Pancreas (tissue), 10 donors: ENCODE measurements at places on chromosomes 5 and 9. TPM values are rescaled to one million over a fixed set of nuclear protein-coding genes. Genes with fewer than 3 reads are reported as not detected.
A peak's percentile ranks its signal among the peaks of the same experiment; 100 is the strongest.

- no peak overlapping the region for H3K4me3 ChIP-seq
- DNase-seq = no peak
Observed at GRCh38 chr5:142082182-142082781, 26.3 kb upstream of the NDFIP1 start.

DNA sequence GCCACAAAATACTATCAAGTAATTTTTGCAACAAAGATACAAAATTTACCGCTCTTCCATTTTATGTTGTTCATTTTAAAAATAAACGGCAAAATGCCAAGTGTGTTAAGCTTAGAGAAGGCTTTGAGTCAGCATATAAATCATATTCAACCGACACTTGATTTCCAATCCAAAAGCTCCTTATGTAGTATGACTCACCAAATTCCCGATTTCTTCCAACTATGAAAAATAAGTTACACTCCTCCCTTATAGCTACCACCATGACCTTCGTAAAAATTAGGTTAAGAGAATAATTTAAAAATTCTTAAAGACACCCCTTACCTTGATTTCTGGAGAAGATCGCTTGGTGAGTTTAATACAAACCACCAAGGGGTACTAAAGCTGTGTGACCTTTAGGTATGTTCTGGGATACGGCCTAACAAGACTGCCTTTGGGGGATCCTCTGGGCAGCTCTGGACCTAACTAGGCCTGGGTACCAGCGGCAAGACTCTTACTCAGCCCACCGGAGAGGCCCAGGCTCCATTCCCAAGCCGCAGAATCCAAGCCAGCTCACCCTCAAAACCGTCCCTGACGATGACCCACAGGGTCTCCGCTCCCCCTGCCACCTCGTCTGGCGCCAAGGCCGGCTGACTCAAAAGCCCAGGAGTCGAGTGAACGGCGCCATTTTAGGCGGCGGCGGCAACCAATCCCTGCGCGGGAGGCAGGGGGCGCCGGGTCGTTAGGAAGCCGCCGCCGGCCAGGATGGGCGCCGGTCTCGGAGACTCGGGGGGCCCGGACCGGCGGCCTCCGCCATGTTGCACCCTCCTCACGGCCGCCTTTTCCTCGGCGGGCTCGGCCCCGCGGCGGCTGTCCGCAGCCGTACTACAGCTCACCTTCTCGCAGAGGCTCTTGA is 739 bp downstream of the PPP2CA start:
- H3K36me3 ChIP-seq = no peaks in the 10 kb centered on the region
- H3K4me3 ChIP-seq = peak overlapping the region; percentile 100
- H3K4me1 ChIP-seq = peaks cover 38% of the 10 kb centered on the region
- peak; percentile 84 for DNase-seq

- no peaks in the 10 kb centered on the region for H3K36me3 ChIP-seq
- H3K27me3 ChIP-seq = no peaks in the 10 kb centered on the region
- no peak overlapping the region for H3K27ac ChIP-seq
- H3K4me3 ChIP-seq = no peak overlapping the region
- peak; percentile 43 for DNase-seq
Observed at GRCh38 chr5:43231977-43232376, 40.0 kb downstream of the NIM1K start.

DNA sequence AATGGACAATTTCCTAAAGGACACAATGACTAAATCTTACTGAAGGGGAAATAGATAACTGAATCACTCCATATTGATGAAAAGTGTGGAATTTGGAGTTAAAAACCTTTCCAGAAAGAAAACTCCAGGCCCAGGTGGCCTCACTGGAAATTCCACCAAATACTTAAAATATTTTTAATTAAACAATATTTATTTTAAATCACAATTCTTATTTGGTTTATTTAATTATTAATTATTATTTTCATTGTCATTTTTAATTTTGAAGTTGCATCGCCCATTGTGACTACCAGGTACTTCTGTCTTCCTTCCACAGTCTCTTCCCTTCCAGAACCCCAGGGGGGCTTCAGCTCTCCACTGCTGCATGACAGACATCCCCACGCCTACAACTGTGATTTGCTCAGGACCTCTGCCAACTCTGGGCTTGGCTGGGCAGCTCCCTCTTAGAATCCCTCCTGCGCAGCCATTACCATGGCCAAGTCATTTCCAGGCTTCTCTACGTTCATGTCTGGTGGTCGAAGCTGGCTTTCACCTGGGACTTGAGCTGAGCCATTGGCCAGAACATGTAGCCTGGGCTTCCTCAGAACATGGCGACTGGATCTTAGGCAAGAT is 16.4 kb upstream of the GADD45G start:
- H3K4me1 ChIP-seq = no peaks in the 10 kb centered on the region
- no peak overlapping the region for H3K4me3 ChIP-seq
- no peaks in the 10 kb centered on the region for H3K27me3 ChIP-seq
- no peak for DNase-seq
- H3K36me3 ChIP-seq = no peaks in the 10 kb centered on the region
- H3K27ac ChIP-seq = no peak overlapping the region

- H3K27me3 ChIP-seq = no peaks in the 10 kb centered on the region
- DNase-seq = no peak
- no peaks in the 10 kb centered on the region for H3K4me1 ChIP-seq
- no peak overlapping the region for H3K4me3 ChIP-seq
- no peaks in the 10 kb centered on the region for H3K36me3 ChIP-seq
- H3K27ac ChIP-seq = no peak overlapping the region
Observed at GRCh38 chr5:38338455-38338854, 80.1 kb downstream of the EGFLAM start.

DNA sequence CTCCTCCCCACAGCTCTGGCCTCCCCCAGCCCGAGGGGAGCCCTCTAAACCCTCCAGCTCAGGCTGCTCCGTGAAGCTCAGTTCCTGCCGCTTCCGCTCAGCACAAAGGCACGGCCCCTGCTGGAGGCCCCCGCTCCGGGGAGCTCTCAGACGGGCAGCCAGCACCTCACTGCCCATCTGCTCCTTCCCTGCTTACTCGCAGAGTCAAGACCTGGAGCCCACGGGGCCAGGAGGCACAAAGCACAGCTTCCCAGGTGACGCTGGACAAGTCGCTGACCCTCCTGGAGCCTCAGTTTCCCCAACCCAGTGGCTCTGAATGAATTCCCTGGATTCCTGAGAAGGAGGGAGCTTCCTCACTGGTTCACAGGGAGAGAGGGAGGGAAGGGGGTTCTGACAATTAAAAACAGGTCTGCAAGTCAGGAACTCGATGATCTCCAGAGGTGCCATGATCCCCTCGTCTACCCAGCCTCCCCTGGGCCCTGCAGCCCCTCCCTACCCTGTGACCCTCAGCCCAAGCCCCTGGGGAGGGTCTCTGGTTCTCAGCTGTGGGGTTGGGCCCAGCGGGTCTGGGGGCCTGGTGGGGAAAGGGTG is 36.2 kb downstream of the VAV2 start:
- H3K4me3 ChIP-seq = no peak overlapping the region
- no peak for DNase-seq
- H3K27ac ChIP-seq = peak overlapping the region; percentile 57
- H3K36me3 ChIP-seq = no peaks in the 10 kb centered on the region
- H3K27me3 ChIP-seq = no peaks in the 10 kb centered on the region

DNA sequence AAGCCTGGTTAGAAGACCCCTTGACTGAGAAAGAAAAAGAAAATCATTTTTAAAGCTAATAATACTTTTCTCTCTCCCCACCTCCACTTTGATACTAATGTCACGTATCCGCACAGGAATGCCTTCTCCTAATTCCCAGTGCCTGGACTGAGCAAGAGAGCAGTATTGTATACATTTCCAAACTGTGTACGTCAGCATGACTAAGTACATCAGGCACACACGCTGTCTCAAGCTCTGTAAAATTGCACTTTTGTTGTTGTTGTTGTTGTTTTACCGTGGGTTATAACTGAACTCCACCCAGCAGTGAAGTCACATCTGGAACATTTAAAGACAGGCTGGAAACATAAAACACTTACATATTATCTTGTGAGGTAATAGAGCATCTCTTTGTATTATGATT is 407.6 kb downstream of the DNAH5 start:
- no peak for DNase-seq
- H3K4me3 ChIP-seq = no peak overlapping the region
- H3K27me3 ChIP-seq = no peaks in the 10 kb centered on the region
- H3K4me1 ChIP-seq = no peaks in the 10 kb centered on the region

DAB2 gene
- 28.4 TPM for polyA plus RNA-seq

FAM219A gene
- polyA plus RNA-seq = 9.7 TPM
